Kidney (tissue), 22 donors: ENCODE measurements at places on chromosomes 7 and 10. TPM values are rescaled to one million over a fixed set of nuclear protein-coding genes. Genes with fewer than 3 reads are reported as not detected.

GRCh38 chr7:93544691-93545090 is 29.8 kb downstream of the CALCR start:
- no peak for DNase-seq

Gene BHLHA15
- not detected for polyA plus RNA-seq

- DNase-seq: no peak
Observed at GRCh38 chr10:44015702-44016500, 367.2 kb upstream of the ZNF32 start.

GRCh38 chr10:84198206-84198915 is 4.0 kb downstream of the CDHR1 start:
- no peak for DNase-seq

DNA sequence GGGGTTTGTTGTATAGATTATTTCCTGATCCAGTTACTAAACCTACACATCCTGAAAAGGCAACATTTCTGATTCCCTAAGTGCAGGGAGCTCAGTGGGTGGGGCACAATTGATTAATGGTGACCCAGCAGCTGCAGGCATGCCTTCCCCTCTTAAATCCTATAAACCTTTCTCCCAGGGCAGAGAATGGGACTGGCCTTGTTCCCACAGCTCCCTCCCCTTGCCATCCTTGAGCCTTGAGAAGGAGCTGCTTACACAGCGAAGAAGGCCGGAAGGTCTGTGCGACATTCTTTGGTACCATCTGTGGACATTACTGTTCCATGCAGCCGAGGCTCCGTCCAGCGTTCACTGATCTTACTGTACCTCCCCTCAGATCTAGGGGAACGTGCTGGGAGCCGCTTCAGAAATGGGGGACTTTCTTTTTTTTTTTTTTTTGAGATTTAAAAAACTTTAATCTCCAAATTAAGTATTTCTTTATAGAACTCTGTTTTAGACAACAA is 14.3 kb downstream of the KLF6 start:
- no peak for DNase-seq

Gene TMEM213
- polyA plus RNA-seq: 96.9 TPM

Gene GJD4
- not detected for polyA plus RNA-seq

DNA sequence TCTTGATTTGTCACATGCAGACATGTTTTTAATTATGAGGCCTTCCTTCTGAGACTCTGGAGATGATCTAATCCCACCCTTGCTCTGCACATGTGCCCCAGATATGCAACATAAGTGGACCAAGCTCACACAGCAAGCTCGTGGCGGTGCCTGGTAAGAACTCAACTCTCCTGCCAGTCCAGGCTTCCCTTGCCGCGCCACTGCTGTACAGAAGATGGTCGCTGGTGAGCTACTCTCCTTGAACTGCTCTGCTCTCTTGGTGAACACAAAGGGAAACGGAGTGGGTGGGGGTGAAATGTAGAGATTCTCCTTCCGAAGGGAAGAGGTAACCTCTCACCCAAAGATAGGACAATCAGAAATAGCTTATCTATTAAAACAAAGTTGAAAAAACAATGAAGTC is 25.7 kb downstream of the MYOF start:
- DNase-seq: no peak

Gene OSBPL3
- 8.6 TPM for polyA plus RNA-seq

Gene NANOS1
- polyA plus RNA-seq: 4.5 TPM

DNA sequence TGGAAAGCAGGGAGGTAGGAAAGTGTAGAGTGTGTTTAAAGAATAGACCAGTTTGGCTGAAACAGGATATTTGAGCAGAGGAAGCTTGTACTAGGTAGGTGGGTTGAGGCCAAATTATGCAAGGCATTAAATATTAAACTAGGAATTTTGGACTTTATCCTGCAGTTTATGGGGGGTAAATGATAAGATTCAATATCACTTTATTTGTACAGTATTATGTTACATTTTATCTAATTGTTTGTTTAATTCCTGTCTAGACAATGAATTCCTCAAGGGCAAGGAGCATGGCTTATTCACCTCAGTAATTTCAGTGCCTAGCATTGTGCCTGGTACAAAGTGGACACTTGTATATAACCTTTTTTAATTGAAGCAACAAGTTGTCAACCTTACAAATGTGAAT is 125.9 kb downstream of the CFTR start:
- no peak for DNase-seq

DNA sequence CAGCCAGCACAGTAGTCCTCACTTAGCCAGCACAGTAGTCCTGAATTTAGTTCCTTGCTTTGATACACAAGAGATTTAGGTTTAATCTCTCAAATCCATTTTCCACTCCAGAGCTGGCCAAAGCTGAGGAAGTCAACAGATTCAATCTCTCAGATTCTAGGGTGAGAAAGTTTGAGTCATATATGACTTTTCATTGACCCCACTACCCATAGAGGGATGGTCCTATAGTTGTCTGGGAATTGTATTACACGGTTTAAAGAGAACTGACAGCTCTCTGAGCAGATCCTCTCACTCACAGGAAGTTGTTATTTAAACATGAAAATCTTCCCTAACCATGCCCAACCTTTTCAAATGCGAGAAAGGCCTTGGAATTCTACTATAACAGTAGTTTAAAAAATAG is 641.8 kb upstream of the SEMA3D start:
- DNase-seq: no peak

Gene SLC29A3
- polyA plus RNA-seq: 5.7 TPM

Gene ADAMTS14
- polyA plus RNA-seq: not detected

DNA sequence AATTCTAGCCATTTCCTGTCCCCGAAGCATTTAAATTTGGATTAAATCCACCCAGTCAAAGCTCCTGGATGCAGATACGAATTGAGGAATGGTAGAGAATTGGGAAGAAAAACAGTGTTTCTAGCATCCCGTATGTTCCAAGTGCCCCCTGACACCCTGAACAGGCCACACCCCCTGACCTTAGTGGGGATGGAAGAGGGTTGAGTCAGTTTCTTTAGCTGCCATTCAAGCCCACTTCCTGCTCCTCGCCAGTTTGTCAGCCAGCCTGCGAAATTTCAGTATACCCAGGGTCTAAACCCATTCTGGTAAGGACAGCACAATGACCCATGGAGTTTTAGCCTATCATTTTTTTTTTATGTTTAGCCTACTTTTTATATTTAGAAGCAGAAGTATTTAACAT is 101.1 kb downstream of the PKD1L1 start:
- DNase-seq: no peak

Gene WIPF3
- polyA plus RNA-seq: 3.8 TPM

Gene ZNF503
- polyA plus RNA-seq: 45.8 TPM

DNA sequence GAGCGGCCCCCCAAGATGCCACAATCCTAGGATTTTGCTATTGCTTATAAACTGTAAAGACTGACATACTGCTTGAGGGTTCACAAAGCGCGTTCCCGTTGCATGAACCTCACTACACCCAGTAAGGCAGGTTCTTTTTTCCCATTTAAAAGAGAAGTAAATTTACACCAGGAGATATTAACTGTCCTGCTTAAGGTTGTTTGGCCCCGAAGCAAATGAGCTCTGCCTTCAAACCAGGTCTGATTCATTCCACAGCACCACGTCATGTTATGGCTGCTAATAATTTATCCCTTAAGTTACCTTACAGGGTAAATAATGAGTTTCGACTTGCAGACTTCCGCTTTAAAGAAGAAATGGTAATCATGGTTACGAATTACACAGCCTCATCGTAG is 559 bp upstream of the FKBP14 start:
- DNase-seq: no peak

GRCh38 chr10:124288486-124288885 is 130.2 kb downstream of the OAT start:
- DNase-seq: no peak

Gene GBX1
- polyA plus RNA-seq: not detected

DNA sequence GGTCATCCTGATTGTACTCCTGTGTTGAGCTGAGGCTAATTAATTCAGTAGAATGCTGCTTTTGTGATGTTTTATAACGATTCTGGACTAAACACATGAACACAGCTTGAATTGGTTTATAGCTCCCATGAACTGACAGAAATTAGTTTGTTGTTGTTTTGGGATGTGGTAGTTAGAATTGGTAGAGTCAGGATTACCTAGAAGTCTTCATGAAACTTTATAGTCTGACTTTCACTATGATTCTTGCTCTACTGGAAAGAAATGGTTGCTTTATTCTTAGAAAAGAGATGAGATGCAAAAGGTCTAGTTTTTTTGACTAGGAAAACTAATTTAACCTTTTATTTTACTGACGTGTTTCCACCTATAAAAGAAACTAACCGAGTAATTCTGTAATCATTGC is 23.4 kb upstream of the TRUB1 start:
- DNase-seq: no peak

GRCh38 chr10:87878664-87879459 is 15.4 kb downstream of the PTEN start:
- DNase-seq: no peak

DNA sequence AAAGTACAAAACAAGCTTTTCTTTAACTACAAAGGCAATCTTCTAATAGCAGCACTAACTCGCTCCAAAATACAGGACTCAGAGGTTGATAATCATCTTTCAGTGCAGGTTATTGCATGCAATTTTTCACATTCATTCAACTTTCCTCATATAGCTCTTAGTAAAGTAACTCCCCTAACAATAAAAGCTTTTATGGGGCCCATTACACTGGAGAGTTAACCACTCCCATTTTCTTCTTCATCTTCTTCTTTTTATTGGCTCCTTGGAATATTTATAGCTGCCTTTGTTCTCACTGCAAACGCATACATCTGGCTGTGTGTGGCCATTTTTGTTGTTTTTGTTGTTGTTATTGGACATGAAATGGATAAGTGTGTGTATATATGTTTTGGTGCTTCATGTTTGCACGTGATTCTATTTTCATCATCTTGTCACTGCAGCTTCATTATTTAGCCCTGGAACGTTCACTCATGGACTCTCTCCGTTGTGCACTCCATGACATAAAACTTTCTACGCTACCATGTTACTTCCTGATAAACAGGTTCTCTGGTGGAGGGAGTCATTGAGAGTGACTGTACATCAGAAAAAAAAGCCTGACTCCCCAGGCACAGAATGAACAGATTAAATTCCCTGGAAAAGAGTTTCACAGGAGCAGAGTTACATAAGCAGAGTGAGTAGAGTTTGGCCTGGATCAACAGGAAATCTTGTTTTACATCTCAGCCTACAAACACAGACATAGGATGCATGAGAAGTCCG is 236.4 kb upstream of the SP4 start:
- no peak for DNase-seq

GRCh38 chr7:92717993-92718716 is 118.2 kb downstream of the CDK6 start:
- peak; percentile 67 for DNase-seq

DNA sequence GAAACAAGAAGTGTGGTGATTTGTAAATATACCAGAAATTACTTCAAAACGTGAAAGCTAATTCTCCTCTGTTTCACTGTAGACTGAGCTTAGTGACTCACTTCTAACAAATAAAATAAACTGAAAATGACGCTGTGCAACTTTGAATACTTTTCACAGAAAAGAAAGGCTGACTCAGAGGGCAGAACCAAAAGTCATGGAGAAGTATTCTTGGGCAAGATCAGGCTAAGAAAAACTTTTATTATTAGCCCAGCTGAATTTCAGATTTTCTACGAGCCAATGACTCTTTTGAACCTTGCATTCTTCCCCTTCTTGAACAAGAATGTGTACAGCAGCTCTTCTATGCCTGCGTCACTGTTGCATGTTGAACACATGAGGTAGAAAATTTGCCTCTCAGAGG is 527.3 kb upstream of the GHITM start:
- no peak for DNase-seq

DNA sequence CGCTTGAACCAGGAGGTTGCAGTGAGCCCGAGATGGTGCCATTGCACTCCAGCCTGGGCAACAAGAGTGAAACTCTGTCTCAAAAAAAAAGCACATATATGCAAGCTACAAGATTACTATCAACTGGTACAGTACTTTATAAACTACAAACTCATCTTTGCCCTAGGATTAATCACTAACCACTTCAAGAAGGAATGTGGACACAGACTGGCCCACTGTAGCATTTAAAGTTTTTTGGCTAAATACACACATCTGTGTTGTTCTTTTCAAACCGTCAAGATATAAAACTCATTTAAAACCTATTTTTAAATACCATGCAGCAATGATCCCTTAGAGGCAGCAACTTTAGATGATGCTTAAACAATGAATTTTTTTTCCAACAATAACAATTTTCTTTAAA is 205.4 kb downstream of the IMMP2L start:
- no peak for DNase-seq

Gene TMEM196
- polyA plus RNA-seq: not detected

Gene CCDC146
- polyA plus RNA-seq: 8.8 TPM

DNA sequence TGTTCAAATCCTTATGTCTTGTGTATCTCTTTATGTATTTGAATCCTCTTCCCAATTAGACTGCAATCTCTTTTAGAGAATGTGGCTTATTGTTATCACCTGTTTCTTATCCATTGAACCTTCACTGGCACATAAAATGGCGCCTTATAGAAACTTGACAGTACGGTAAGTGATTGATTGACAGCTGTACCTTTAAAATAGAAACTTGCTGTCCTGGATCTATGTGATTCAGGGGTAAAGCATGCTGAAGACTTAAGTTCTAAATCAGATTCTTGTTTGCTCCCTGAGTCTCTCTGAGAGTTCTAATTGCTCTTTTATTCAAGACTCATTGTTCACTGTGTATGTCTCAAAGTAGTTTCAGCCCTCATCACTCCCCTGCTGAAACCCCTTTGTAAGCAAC is 91.3 kb downstream of the CACNB2 start:
- DNase-seq: no peak

Gene LZTS2
- polyA plus RNA-seq: 47.3 TPM

Gene OR2A5
- polyA plus RNA-seq: not detected

Gene OR6B1
- polyA plus RNA-seq: not detected
